ENCODE measurements at places on chromosomes 16 and 17. TPM values are rescaled to one million over a fixed set of nuclear protein-coding genes. Genes with fewer than 3 reads are reported as not detected.

TXNL4B gene
- total RNA-seq = 17.6 TPM

KRTAP4-5 gene
- not detected for total RNA-seq

GRCh38 chr17:80439499-80439898 lies 24.5 kb downstream of the ENDOV start:
- DNase-seq = no peak
- no peak overlapping the region for H3K27ac ChIP-seq
- no peaks in the 10 kb centered on the region for H3K36me3 ChIP-seq

GRCh38 chr16:48574766-48575165 lies 35.2 kb downstream of the N4BP1 start:
- no peaks in the 10 kb centered on the region for H3K4me1 ChIP-seq
- H3K4me3 ChIP-seq = no peak overlapping the region
- no peak overlapping the region for H3K27ac ChIP-seq
- no peaks in the 10 kb centered on the region for H3K36me3 ChIP-seq
